ENCODE measurements at places on chromosomes 12 and 14.

DNA sequence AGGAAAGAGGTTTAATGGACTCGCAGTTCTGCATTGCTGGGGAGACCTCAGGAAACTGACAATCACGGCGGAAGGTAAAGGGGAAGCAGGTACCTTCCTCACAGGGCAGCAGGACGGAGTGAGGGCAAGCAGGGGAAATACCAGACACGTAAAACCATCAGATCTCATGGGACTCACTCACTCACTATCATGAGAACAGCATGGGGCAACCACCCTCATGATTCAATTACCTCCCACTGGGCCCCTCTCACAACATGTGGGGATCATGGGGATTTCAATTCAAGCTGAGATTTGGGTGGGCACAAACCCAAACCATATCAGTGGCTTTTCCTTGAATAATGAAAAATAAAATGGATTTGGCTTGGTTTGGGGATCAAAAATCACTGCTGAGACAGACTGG lies 380.5 kb downstream of the VRK1 start:
- DNase-seq: no peak

DNA sequence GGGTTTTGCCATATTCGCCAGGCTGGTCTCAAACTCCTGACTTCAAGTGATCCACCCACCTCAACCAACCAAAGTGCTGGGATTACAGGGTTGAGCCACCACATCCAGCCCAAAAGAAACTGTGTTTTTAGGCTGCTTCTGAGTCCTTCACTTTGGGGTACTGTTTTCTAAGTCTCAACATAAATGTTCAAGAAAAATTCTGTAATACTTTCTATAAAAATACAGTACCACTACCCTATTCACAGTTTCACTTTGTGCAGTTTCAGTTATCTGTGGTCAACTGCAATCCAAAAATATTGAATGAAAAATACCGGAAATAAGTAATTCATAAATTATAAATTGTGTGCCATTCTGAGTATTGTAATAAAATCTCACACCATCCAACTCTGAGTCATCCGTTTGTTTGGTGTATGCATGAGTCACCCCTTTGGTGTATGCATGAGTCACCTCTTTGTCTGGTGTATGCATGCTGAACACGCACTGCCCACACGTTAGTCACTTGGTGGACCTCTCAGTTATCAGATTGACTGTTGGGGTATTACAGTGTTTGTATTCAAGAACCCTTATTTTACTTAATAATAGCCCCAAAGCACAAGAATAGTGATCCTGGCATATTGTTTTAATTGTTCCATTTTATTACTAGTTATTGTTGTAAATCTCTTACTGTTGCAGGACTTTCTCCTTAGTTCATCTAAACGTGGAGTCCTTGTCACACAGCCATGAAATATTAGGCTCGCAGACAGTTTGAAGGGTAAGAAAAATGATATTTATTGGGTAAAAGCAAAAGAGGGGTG lies 190.2 kb downstream of the FSCB start:
- no peak for DNase-seq

- no peak for DNase-seq
These were observed 787.2 kb downstream of the GALC start for GRCh38 chr14:87205811-87206210.

DNA sequence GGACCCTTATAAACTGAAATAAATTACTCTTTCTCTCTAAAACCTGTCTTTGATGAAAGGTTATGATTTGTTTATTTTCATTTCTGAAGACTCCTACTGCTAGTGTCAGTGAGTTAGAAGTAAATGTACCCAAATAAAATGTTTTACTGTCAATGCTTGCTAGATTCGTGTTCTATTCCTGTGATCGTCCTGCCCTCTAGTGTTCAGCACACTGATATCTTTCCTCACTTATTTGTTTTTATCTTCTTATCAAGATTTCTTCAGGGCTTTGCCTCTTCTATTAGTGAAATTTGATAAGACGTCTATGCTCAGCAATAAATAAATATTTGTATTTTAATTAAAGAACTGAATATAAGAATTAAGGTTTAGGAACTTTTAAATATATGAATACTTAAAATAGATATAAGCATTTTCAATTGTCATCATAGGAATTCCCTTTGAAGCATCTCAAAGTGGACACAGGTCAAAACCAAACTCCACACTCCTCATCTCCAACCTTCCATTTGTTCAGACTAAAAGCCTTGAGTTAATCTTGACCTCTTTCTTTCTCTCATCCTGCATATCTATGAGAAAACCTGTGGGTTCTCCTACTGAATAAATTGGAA lies 75.8 kb downstream of the C12orf50 start:
- no peak for DNase-seq

GRCh38 chr12:12902036-12902435 lies 10.7 kb downstream of the GPRC5A start:
- no peak for DNase-seq

DNA sequence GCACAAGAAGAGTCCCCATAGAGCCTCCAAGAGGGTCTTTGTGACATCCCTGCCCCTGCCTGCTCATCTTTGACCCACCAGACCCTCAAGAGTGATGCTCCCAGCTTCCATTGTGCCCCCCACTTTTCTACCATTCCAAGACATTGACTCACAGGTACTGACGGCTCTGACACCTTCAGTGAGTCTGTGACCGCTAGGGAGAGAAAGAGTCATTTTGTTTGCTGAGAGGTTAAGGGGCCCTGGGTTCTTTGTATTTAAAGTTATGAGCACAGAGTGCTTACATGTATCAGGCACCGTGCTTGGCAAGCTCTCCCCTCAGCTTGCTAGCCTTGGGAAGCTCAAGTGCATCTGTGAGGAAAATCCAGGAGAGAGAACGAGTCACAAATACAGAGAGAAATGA lies 7.1 kb upstream of the KRT82 start:
- DNase-seq: no peak

- DNase-seq: no peak
These were observed 365 bp upstream of the TPI1 start for GRCh38 chr12:6866920-6867412.

DNA sequence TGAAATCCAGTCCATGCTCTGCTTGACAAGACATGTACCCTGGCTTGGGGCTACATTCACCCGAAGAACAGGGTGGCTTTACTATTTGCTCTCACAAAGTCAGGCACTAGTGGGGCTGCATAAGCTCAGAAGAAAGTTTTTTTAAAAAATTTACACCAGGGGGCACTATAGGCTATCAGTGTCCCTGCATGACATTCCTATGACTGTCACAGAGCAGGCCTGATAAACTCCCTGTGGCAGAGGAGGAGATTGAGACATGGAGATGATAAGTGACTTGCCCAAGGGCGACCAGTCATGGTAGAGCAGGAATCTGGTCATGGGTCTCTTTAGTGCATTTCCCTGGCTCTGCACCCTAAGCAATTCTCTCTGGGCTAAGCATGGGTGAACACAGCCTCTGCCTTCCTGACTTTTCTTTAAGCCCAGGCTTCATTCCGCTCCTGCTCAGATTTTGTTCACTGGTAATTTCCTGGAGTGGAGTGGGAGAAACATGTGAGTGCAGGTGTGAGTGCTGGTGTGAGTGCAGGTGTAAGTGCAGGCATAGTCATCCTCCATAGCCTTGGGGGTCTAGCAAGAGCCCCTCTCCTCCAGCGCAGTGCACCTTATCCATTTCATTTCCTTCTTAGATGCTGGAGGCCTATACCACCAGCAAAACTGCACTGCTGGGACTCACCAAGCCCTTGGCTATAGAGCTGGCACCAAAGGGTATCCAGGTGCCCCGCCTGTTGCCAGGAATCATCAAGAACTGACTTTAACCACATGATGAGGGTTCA lies 91.6 kb downstream of the DHRS2 start:
- no peak for DNase-seq

DNA sequence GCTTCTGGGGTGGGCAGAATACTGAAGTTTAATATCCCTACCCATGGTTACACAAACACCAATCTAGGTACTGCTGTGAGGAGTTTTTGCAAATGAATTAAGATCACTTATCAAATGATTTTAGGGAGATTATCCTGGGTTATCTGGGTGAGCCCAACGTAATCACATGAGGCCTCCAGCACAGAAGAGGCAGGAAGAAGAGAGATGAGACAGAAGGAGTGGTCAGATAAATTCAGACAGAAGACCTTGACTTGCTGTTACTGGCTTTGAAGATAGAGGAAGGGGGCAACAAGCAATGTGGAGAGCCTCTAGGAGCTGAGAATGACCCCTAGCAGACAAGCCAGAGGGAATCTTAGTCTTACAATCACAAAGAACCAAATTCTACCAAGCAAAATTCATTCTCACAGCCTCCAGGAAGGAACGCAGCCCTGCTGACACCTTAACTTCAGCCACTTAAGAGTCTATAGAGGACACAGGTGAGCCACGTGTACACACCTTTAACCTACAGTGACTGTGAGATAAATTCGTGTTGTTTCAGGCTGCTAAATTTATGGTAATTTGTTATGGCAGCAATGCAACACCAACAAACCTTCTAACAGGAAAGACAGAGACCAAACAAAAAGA lies 49.4 kb downstream of the FERMT2 start:
- no peak for DNase-seq

DNA sequence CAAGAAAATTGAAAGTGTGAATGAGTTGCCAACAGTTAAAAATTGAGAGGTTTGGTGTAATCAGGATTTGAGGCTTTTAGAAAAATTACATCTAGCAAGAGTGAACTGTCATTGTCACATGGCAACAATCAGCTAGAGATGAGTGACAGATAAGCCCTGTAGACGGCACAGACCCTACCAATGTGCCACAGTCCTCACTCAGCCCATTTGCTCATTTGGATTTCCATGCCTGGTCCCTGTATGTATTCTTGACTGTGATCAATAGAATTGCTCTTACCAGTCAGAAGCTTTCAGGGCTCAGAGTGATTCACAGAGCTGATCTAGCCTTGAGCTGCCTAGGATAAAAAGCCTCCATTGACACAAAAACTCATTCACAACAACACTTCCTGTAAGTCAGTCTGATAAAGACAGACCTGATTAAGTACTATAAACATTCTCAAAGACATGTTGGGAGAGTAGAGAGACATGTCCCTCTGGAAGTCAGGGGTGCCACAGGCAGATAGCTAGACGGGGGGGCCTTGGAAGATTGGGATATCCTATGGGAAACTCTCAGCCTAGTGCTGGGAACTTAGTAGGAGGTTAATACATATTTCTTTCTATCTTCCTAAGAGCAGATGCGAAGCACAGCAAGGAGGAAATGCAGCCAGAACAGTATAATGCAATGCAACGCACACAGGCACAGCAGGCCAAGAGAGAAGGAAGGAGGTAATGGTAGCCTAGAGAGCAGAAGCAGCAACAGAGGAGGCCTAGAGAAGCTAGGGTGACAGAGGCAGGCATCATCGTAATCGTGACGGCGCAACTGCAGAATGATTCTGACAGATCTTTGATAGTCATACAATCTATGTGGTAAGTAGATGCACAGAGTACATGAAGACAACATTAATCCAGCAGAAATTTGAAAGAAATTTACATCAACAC lies 2.0 kb upstream of the PELI2 start:
- peak; percentile 14 for DNase-seq

GRCh38 chr12:52604859-52605258 lies 3.6 kb upstream of the KRT72 start:
- DNase-seq: no peak

GRCh38 chr14:68506021-68506644 lies 286.7 kb downstream of the ZFP36L1 start:
- no peak for DNase-seq

- DNase-seq: peak; percentile 88
These were observed at the start of gene PSME2 for GRCh38 chr14:24146453-24146977. TSS of gene PSME2 (minus strand) at chr14:24146610. CDS start at chr14:24146581, 29 bp downstream.

DNA sequence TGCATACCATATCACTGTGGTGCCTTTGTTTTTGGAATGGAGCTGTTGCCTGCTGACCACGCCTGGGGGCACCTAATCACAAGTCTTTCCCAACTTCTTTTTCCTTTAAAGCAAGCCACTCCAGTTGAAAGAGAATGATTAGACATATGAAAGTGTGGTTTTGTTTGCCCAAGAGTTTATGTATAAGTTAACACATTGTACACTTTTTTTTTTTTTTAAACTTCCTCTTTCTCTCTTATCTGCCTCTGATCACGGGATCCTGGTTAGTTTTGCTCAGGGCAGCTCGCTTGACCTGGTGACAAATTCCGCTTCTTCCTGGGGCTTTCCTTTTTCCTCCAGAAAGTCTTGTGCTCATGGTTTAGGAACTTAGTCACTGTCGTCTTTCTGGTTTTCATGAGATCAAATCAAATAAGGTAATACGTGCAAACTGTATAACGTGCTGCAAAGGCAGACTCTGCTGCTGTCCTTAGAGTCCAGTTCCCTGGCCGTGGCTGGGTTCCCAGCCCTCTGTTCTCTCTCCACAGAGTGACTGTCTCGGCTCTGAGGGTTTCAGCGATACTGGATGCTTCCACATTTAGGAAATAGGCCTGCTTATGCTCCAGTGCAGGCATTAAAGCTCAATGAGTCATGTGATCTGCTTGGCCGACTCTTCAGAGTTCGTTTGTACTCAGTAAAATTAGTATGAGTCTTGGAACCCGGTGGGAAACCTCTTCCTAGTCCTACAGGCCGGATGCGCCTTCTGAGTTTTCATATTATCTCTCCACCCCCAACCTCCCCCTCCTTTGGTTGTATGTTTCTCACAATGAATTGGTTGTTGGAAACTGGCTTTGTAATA lies 15.2 kb downstream of the RASSF3 start:
- DNase-seq: peak; percentile 40

GRCh38 chr12:132163911-132164288 lies 19.6 kb downstream of the NOC4L start:
- no peak for DNase-seq

- DNase-seq: peak; percentile 34
These were observed 126.7 kb upstream of the HIF1A start for GRCh38 chr14:61568572-61569011.

DNA sequence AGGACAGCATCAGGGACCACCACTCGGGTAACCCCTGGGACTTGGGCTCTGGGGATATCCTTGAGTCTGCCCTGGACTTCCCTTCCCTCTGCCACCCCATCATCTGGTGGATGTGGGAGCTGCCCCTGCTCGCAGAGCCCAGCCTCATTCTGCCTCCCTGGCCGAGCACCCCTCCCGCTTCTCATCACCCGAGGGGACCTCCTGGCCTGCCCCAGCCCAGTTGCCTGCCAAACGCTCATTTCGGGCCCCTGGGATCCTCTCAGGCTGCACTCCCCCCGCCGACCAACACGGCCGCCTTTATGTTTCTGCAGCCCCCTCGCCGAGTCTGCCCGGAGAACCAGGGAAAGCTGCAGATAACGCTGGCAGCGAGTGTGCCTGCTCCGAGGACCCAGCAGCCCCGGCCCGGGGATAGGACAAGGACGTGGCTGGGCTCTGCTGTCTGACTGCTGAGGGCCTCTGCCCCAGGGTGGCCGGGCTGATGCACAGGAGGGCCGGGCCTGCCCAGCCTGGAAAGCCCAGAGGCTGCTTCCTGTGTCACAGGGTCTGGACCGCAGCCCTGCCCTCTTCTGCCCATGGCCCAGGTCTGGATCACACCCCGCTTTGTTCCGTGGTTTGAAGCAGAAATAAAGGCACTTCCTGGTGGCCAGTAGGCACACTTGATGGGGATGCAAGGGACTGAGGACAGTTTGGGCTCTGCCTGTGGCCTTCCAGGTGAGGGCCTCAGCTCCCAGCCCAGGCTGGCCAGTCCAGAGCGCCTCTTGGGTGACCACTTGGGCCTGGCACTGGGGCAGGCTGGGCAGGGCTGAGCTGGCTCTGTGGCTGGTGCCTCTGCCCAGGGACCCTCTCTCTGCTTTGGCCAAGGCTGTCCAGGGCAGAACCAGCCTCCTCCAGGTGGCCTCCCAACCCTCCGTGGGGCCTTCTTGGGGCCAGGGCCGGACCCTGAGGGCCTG lies 4.9 kb upstream of the EXOC3L4 start:
- no peak for DNase-seq

All from CD4-positive, alpha-beta T cell treated with Interleukin-15 for 4 hours (primary cell).